ENCODE measurements at places on chromosomes 7 and 10.

GRCh38 chr10:47348138-47348651, at the start of gene RBP3:
TSS of gene RBP3 (plus strand) at chr10:47348363. CDS start at chr10:47348485, 122 bp downstream.
- no peak for DNase-seq

DNA sequence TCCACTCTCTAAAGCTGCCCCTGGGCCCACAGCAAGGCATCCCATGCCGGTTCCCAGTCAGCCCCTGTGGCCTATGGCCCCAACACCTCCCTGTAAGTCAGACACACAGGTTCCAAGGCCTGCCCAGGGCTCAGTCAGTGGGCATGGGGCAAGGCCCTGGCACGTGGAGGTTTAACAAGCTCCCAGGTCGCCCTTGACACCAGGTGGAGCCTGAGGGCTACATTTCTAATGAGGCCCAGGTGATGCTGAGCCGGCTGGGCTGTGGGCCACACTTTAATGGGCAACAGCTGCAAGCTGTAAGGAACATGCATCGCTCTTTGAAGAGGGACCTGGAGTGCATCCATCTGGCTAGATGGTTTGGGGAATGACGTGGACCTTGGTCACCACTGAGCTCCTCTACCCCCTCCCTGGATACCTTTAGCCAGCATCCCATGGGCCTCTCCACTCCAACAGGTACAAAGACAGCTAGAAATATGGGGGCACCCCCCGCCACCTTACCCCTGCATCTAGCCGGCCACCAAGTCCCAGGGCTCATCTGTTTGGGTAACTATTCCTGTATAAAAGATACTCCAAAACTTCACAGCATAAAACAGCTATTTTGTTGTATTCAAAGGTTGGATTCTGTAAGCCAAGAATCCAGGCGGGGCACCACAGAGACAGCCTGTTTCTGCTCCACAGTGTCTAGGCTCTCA, 122.5 kb downstream of the OAT start:
- no peak for DNase-seq

DNA sequence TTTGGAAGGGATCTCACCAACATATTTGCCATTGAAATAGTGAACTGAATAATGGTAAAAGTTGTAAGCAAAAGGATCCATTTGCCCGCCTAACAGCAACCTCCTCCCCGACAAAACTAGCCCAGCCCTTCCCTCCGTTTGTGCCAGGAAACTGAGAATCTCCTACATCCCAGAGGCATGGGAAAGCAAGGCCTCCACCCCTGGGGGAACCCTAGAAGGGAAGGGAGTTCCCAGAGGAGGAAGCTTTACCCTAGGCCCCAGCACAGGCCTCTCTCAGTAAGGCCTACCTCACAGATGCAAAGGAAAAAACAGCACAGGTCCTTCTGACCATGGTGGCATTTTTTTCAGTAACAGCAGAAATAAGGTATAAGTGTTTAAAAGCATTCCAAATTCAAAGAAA, 229.7 kb downstream of the ELMO1 start:
- no peak for DNase-seq

DNA sequence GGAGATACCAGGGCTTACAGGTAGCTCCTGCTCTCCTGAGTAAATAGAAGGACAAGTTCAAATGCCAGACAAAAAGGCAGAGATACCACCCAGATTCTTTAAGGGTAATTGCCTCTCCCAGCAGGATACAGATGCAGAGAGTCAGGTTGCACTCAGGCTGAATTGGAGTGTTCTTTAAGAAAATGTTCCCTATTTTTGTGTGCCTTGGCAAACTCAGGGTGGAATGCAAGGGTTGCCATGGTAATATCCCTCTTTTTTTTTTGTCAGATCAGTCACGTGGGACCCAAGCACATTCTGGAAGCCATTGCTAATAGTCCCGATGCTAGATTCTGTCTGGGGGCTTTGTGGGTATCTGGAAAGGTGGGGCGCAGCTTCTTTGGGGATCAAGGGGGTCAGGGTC, 628.0 kb downstream of the CALN1 start:
- no peak for DNase-seq

DNA sequence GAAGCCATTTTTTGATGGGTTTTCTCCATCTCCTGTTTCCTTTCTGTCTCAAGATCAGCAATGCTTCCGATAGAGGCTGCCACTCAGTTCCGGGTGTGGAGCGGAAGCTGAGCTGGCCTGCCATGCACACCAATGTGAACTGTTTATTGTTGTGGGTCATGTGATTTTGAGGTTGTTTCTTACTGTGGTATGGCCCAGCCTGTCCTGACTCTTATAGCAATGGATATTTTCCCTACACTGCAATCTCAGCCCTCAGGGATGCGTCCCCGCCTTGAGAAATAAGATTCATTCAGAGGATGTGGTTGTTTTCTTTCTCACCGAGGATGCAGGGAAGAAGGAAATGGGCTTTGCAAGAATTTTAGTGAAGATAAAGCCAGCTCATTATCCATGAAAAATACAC, 134.7 kb downstream of the PFKFB3 start:
- no peak for DNase-seq

- no peak for DNase-seq
Measured at GRCh38 chr7:98375664-98376063, 25.2 kb downstream of the BAIAP2L1 start.

DNA sequence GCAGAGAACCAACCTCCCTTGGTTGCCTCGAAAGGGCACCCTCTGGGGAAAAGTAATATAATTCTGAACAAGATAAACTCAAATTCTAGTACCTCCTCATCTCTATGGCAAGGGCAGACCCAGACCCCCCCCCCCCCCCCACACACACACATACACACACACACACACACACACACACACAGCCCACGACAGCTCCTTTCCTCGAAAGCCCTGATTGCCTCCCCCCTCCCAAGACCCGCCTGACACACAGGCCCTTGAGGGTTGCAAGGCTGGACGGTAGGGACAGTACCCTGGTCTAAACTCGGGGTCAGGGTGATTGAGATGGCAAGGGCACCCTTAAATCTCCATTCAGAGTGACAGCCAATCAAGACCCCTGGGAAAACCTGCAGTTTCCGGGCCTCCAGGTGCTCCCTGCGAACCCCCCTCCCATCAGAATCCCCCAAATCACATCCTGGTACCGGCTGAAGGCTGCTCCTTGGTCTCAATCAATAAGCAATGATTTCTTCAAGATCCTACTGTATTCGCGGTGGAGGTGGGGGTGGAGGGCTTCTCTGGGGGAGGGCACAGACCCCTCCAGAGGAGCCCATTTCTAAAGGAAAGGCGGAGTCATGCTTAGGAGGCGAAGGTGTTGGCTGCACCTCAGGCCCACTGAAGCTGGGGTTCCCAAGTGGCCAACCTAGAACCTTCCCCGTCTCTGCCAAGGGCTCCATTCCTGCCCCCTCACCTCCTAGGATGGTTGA, 100.7 kb downstream of the HIP1 start:
- DNase-seq, result no peak

GRCh38 chr7:64314566-64314965, 805 bp downstream of the ZNF736 start:
- no peak for DNase-seq

GRCh38 chr7:101934618-101935017, 117.2 kb downstream of the CUX1 start:
- DNase-seq, result no peak
